Stimulated activated CD8-positive, alpha-beta memory T cell treated with anti-CD3 and anti-CD28 coated beads, Interleukin-7, amount 100 ng/mL, for 48 hours (primary cell): ENCODE measurements at places on chromosomes 7 and 10.
A peak's percentile ranks its signal among the peaks of the same experiment; 100 is the strongest.

GRCh38 chr10:114859222-114859621 is 37.6 kb downstream of the FHIP2A start:
- no peak for DNase-seq

DNA sequence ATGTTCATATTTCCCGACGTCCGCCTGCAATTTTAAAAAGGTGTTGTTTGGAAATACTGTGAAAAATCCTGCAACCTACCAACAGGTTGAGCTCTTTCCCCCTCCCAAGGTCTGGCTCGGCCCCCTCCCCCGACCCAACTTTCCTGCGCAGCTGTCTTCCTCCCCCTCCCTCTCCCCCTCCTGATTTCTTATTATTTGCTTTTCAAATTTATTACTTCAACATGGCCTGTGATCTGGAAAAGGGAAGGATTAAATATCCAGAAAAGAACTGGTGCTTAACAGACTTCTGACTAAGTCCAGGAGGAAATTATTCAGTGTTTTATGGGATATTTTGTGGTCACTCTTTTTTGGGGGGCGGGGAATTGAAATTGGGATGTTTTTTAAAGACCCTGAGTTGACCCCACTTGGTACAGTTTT is 2.4 kb downstream of the ARID5B start:
- no peak for DNase-seq

DNA sequence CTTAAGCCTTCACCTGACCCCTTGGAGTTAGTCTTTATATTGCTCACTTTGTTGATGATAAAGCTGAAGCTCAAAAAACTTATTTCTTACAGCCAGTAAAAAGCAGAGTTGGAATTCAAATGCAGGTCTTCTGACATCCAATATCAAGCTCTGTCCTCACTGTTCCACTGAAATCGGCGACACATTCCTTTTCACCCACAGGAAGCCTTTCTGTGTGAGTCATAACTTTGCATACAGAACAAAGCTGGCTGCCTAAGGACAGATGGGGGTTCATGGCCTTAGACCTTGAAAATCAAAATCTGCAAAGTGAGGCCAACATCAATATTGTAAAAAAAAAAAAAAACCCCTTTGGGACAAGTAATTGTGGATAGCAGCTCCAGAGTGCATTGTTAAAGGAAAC is 21.8 kb upstream of the AKR1B1 start:
- no peak for DNase-seq

GRCh38 chr10:34769899-34770298 is 45.2 kb downstream of the PARD3 start:
- DNase-seq: no peak

GRCh38 chr10:69214666-69215131 is 5.4 kb upstream of the HKDC1 start:
- DNase-seq: no peak

GRCh38 chr7:18151422-18151821 is 123.8 kb upstream of the PRPS1L1 start:
- no peak for DNase-seq

DNA sequence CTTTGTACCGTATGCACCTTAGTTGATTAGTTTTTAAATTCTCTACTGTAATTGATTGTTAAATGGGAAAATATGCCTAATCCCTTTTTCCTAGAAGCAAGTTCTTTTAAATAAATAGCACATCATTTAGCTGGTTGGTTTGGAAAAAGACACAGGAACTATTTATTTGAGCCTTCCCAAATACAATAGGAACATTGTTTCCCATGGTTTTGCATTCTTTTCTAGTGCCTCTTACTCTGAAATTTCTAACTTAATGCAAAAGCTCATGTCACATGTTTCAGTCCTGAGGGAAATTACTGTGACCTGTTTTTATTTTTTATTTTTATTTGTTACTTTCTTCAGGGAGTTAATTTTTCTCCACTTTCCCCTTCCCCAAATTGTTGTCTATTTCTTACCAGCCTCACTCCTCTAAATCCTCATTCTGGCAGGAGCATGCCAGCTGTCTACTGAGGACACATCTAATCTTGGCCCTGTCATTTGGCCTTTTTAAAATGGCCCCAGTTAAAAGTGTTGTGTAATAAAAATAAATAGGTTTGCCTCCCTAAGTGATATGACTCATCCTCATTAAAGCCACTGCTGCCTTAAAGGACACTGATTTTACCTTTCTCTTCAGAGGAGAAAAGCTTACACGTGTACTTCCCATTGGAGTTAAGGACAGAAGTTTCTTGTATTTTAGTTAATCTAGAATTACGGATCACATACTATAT is 94.5 kb downstream of the PPP1R3A start:
- DNase-seq: no peak

GRCh38 chr7:39152701-39153100 is 175.0 kb downstream of the POU6F2 start:
- DNase-seq: no peak

GRCh38 chr10:5601826-5602495 is 64.4 kb downstream of the ASB13 start:
- no peak for DNase-seq

- no peak for DNase-seq
Measured at GRCh38 chr10:97566336-97566996, 6.1 kb upstream of the ANKRD2 start.

- DNase-seq: no peak
Measured at GRCh38 chr7:132805766-132806165, 229.5 kb upstream of the PLXNA4 start.

GRCh38 chr10:45545150-45545549 is 127.4 kb downstream of the ZFAND4 start:
- DNase-seq: no peak

- no peak for DNase-seq
Measured at GRCh38 chr10:75652146-75652740, 220.8 kb downstream of the LRMDA start.

GRCh38 chr10:115141254-115141653 is 48.1 kb downstream of the ATRNL1 start:
- DNase-seq: no peak

GRCh38 chr7:69190763-69191162 is 407.5 kb upstream of the AUTS2 start:
- DNase-seq: no peak

DNA sequence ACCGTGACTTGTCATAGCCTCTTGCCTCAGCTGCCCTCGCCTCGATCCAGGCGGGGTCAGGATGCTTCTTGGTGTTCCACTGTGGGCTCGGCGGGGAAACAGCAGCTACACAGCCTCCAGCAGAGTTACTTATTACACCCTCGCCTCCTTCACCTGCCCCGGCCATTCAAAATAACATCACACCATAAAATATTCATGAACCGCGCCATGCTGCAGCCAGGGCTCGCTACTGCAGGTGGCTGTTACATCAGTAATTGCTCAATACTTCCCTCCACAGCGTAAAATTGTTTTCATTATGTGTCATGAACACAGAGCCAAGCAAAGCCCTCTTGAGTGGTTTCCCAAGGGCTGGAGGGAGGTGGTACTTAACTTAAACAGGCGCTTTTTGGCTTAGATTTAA is 241.5 kb upstream of the SP8 start:
- DNase-seq: no peak

GRCh38 chr10:116263870-116264655 is 8.9 kb downstream of the GFRA1 start:
- DNase-seq: no peak

DNA sequence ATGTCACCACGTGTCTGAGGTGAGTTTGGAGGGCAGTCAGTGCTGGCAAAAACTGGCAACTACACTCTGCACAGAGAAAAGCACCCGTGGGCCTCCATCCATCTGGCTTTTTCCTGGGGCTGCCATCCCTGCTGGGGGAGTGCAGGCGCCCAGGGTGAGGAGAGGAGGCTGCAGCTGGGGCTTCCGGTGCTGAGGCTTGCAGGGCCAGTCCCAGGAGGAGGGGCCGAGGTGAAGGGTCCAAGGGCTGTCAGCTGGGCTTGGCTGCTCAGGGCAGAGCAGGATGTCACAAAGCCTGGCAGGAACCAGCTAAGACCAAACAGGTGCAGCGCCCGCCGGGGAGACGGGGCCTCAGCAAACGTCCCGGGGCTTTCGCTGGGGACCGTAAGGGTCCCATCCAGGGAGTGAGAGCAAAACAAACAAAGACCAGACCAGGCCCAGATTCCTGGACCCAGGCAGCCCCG is 77.2 kb downstream of the CFAP46 start:
- DNase-seq: no peak

GRCh38 chr7:8923164-8923806 is 489.9 kb downstream of the NXPH1 start:
- no peak for DNase-seq

DNA sequence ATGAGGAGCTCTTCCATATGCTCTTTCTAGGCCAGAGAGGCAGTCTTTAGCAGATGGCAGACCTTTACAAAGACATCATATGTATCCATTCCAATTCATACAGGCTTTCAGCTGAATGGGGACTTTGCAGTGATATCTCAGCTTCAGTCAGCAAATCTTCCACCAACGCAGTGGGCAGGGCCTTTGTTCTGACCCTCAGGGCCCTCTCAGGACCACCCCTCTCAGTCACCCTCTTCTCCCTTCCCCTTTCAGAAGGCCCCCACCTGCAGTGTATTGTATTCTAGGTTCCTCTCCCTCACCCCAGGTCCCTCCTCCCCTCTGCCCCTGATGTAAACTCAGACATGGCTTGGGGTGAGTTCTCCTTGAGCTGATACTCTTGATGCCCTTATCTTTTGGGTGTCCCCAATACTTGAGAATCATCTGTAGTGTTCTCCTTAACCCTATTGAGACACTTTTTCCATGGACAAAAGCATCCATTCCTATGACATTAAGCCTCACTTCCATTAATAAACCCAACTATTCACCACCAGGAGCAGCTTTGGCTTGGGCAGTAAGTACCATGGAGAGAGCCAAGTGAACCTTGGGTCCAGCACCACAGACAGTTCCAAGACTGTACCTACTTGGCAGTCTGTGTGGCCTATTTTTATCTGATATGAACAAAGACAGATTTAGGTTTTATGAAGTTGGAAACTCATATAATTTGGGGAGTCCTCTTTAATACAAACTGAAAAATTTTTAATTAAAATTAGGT is 62.7 kb downstream of the ADCYAP1R1 start:
- DNase-seq: no peak

DNA sequence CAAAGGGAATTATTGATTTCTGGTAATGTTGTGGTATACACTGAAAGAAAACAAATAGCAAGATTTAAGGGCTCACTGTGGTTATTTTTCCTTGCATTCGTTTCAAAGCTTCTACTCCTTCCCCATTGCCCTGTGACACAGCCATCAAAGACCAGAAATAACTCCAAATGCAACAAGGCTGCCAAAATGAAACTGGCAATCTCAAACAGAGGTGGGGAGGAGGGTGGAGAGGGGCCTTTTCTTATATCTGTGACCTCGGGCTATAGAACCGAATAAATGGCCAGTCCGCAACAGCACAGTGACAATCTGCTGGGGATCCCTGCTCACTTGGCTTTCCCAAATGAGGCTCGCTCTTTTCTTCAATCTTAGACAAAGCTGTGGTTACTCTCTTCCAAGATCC is 17.4 kb upstream of the SPOCK2 start:
- DNase-seq: no peak

- peak; percentile 48 for DNase-seq
Measured at GRCh38 chr10:97319671-97320479, 804 bp downstream of the FRAT1 start.

DNA sequence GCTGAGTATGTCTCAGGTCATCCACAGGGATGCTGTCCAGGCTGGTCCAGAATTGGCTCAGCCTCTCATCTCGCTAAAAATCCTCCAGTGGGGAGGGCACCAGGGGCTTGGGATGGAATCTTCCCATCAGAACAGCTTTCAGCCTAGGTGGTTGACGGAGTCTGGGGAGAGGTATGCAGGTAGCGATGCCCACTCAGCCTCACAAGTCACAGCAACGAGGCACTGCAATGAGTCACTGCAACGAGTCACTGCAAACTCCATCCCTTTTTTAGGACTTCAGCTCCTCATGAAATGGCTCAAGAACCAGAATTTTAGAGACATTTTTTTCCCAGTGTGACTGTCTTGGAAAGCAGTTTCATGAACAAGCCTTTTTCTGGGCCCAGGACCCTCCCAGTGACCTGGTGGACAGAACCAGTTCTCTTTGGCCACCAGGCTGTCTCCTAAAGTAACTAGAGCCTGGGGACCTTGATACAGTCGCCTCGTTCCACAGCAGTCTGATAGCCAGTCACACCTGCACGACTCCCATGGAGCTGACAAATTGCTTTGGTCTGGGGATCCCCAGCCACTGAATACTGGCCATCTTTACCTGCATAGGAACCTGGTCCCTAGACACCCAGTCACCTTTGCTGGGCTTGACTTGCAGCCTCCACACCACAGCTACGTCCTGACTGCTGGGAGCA is 41.3 kb upstream of the PPP2R2D start:
- no peak for DNase-seq

DNA sequence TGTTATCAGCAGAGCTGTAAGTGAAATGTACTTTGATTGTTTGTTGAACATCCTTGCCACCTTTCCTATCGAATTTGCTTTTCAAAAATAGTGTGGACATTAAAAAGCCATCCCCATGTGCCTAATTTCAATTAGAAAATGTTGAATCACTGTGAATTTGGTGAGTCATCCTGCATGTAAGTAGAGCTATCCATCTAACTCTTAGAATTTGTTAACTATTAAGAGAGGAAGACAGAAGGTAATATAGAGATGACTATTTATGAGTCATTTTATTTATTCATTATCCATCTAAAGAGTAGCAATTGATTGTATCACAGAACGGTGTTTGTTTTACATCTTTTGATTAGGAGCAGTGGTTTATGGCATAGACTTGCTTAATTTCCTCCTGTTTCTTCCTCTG is 154.7 kb downstream of the MGMT start:
- no peak for DNase-seq

DNA sequence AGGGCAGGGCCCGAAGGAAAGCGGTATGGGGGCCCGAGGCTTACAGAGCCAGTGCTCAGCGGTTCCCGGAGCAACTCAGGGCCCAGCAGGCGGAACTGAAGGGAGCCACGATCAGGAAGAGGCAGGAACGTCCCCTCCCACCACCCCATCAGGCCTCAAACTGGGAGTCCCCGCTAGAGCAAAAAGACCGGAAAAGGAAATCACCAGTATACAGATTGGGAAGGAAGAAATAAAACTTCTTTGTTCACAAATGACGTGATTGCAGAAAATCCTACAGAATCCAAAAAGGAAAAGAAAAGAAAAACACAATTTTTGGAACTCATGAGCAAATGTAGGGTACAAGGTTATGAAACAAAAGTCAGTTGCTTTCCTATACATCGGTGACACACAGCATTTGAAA is 21.6 kb upstream of the ZFAND2A start:
- no peak for DNase-seq

DNA sequence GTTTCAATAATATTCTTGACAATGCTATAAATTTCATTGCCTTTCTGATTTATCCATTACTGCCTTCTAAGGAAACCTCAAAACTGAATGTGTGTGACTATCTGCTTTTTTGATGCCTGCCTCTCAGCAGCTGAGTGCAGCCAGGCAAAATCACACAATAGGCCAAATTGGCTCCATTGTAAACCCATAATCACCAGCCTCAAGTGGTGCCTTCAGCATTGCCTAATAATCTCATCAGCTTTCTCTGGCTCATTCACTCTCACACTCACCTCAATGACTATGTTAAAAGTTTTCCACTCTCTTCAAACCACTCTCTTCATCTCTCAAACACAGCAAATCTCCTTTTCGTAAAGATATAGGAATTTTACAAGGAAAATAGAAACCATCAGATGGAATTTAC is 182.5 kb upstream of the COL1A2 start:
- DNase-seq: no peak

GRCh38 chr7:84336303-84336702 is 141.7 kb upstream of the SEMA3A start:
- DNase-seq: no peak

- DNase-seq: no peak
Measured at GRCh38 chr7:82625377-82625776, 181.8 kb upstream of the CACNA2D1 start.
